ENCODE measurements at places on chromosomes 7 and 10. TPM values are rescaled to one million over a fixed set of nuclear protein-coding genes. Genes with fewer than 3 reads are reported as not detected.
A peak's percentile ranks its signal among the peaks of the same experiment; 100 is the strongest.

Gene NPTX2
- 0.26 TPM for total RNA-seq

Gene ZNF394
- total RNA-seq: 27.0 TPM

Gene ABCB4
- not detected for total RNA-seq

Gene CDNF
- 0.11 TPM for total RNA-seq

Gene RBP3
- total RNA-seq: not detected

Gene ASZ1
- total RNA-seq: not detected

- no peak for DNase-seq
Measured at GRCh38 chr10:44982496-44982895, 3.9 kb upstream of the DEPP1 start.

DNA sequence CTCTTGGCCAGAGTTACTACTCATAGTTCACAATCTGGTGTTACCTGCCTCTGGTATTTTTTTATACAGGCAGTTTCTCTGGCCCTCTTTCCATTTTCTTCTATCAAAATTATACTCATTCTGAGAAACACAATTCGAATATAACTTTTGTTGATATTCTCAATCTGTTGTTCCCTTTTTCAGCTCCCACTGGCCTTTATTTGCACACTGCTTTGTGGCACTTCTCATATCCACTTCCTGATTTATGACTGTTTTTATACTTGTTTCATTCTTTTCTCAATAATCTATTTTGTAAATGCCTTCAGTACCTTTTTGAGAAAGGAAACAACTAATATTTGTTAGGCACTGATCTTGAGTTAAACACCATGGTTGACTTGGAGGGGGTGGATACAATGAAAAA is 93.8 kb upstream of the HDAC9 start:
- DNase-seq: no peak

- DNase-seq: no peak
Measured at GRCh38 chr7:148172920-148173319, 417.6 kb upstream of the C7orf33 start.

- no peak for DNase-seq
Measured at GRCh38 chr10:72075376-72076115, 12.8 kb downstream of the SPOCK2 start.

DNA sequence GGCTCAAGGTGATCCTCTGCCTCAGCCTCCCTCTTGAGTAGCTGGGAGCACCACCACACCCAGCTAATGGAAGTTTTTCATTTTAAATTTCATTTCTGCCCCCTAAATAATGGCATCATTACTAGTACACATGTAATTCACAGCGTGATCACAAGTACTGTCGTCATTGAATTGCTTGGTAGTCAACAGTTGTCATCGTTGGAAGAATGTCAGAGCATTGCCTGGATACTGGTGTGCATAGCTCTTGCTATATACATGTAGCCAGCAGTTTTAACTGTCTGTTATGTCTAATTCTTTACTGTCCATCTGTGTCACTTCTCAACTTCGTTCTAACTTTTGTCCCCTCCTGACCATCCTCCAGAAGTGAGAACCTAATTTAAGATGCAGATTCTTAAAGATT is 62.1 kb downstream of the CRPPA start:
- no peak for DNase-seq

DNA sequence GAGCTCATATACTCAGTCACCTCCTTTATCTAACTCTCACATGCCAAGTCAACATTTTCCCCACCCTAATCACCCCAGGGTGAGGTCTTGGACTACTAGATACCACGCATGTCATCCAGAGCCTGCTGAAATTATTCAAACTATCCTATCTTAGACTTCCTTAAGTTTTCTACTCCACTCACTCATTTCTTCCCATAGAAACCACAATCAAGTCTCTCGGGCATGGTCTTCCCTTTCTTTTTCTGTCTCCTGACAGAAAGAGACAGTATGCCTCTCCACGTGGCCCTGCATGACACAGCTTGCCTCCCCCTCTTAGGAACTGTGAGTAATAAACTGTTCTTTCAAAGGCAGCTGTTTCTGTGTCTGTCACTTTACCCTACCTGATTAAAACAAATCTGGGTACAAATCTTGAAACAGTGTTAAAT is 29.4 kb downstream of the TAS2R41 start:
- DNase-seq: no peak

DNA sequence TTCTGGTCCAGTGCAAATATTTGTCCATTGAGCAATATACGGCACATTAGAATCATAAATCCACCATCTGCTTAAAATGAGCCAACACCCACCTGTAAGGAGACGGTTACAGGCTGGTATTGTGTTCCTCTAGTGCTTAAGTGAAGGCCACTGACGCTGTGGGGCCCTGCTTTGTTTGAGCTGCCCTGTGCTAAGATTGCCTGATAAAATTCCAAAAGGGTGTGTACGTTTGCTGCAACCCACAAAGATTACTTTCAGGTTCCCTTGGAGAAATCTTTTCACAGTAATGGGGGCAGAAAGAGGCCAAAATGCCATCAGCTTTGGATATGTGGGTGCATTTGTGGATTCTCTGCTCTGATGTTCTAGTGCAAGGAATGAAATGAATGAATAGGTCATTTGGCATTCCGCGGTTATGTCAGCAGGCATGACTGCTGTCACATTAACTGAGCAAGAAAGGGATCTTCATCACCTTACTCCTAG is 34.4 kb downstream of the AGR3 start:
- no peak for DNase-seq

DNA sequence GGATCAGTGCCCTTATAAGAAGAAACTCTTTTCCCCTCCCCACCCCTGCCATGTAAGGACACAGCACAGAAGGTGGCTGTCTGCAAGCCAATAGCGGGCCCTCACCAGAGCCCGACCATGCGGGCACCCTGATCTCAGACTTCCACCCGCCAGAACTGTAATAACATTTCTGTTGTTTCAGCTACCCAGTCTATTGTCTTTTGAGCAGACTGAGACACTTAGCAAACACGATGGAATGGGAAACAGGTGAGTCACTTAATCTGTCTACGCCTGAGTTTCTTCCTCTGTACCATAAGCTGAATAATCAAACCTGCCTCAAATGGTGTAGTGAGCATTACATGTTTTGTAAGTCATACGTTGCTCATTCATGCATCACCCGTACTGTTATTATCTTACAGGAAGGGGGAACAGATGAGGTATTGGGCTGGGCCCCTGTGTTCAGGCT is 58.2 kb downstream of the STRA8 start:
- DNase-seq: peak; percentile 90

GRCh38 chr10:125672884-125673283 is 10.1 kb downstream of the TEX36 start:
- no peak for DNase-seq

Data from pulmonary artery endothelial cell (primary cell).